CD8-positive, alpha-beta T cell (primary cell): ENCODE measurements at places on chromosomes 1 and 21. TPM values are rescaled to one million over a fixed set of nuclear protein-coding genes. Genes with fewer than 3 reads are reported as not detected.

The FAM151A gene
- total RNA-seq: not detected

The DCST1 gene
- total RNA-seq: 0.30 TPM

The PDE9A gene
- 12.2 TPM for total RNA-seq

The DIO1 gene
- total RNA-seq: not detected

The OR2M3 gene
- not detected for total RNA-seq

The PAQR6 gene
- 2.8 TPM for total RNA-seq

The RAB42 gene
- not detected for total RNA-seq

The CGN gene
- total RNA-seq: 0.49 TPM

The KIF14 gene
- 0.05 TPM for total RNA-seq

The SH2D1B gene
- not detected for total RNA-seq

The DENND2D gene
- 50.5 TPM for total RNA-seq

The GORAB gene
- total RNA-seq: 26.1 TPM

The BATF3 gene
- not detected for total RNA-seq

The HENMT1 gene
- total RNA-seq: 7.5 TPM

The MORN1 gene
- total RNA-seq: 5.0 TPM

The ILDR2 gene
- 0.54 TPM for total RNA-seq

DNA sequence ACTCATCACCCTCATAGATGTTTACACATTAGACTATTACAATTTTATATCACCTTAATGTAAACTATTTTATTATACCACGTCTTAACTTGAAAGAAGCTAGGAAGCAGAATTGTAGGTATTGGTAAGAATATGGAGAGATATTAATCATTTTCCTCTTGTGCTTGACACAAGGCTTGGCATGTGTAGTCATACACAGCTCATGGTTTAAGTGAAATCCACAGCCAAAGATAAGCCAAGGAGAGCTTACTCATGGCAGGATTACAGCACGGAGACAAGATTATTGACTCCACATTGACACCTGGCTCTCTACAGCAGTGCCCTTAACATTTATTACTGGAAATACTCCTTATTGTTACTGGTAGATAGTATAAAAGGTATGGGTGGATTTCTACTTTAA lies 68.4 kb upstream of the ADGRL4 start:
- no peak for DNase-seq

GRCh38 chr1:24620678-24621077 lies 22.4 kb upstream of the SRRM1 start:
- DNase-seq: no peak

- DNase-seq: peak; percentile 37
Observed at GRCh38 chr1:38071312-38072256, 25.0 kb upstream of the POU3F1 start.

DNA sequence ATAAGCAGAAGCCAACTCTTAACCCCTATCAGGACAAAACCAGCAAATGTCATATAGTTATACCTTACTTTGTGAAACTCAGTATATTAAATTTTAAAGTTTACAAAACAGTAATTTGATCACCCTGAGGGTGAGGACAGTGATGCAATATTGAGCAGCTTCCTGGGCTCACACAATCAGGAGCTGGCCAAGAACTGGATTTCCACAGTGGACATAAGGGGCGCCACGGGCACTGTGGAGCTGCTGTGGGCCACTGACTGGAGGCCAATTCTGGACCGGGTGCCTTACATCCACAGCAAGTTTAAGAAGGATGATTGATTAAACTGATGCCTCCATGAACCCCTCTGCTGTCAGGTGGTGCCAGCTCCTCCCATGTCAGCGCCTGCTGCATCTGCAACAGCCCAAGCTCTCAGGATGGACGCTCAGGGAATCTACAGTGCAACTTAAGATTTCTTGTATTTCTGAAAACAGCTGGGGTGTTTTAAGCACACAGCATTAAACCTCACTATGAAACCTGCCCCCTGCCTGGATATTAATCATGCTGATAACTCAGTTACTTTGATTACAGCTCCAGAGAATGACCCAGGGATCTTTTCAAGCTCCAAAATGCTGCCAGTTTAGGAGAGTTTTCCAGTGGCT lies 55.9 kb downstream of the TOR3A start:
- DNase-seq: no peak

- DNase-seq: no peak
Observed at GRCh38 chr1:36585569-36586548, 103.1 kb upstream of the CSF3R start.

GRCh38 chr1:116769561-116769977 lies 15.3 kb downstream of the CD2 start:
- DNase-seq: peak; percentile 89

DNA sequence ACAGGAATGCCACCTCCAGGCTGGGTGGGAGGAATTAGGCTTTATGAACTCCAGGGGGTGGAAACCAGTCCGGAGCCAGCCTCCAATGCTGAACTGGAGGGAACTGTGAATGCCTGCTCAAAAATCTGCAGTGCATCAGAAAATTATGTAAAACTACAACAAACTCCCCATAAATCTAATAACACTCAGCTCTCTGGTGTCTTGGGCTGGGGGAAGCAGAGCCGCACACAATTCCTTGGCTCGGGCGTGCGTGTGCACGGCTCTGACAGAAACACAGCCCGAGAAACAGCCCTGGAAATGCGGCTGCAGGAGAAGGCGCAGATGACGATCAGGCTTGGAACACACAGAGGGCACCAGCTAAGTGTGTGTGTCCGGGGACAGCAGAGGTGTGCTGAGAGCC lies 127.6 kb upstream of the VAMP3 start:
- DNase-seq: no peak

GRCh38 chr1:223845037-223845809 lies 524 bp downstream of the TP53BP2 start:
- DNase-seq: peak; percentile 32

- no peak for DNase-seq
Observed at GRCh38 chr21:45410865-45411809, 6.2 kb downstream of the COL18A1 start.

- DNase-seq: no peak
Observed at GRCh38 chr1:103353391-103353790, 172.1 kb upstream of the RNPC3 start.

DNA sequence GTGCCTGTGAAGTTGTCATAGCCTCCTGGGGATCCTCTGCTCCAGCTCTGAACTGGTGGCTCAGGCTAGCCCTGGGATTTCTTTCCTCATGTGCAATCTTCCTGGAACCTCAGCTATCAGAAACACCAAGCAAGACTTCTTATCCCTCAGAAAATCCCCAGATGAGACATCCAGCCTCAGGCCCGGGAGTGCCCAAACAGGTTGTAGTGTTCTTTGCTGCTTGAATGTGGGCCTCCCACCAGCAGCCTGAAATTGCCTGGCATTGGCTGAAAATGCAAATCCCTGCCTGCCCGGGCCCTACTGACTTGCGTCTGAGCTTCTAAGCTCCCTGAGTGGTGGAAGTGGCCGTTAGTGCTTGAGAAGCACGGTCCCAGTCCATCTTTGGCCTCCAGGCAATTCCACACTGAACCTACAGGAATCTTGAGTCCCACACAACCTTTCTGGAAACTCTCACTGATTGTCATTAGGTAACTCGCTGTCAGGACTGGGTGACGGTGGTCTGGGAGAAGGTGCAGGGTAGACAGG lies 146.8 kb downstream of the ZBTB18 start:
- DNase-seq: no peak

- DNase-seq: no peak
Observed at GRCh38 chr1:218376722-218377121, 31.6 kb downstream of the TGFB2 start.

DNA sequence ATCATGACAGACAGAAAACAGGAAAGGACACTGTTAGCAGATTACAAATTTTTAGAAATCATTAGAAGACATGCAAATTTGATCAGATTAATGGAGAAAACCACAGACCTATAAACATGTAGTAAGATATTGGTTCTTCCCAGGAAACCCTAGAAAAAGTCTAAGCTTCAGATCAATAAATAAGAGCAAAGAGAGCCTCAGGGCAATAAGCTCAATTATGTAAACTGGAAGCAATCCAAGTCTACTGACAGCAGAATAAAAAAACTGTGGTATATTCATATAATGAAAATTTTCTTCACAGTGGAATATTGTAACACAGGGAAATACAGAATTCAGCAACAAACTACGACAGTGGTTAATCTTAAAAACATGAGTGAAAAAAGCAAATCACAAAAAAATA lies 36.3 kb downstream of the NRDC start:
- DNase-seq: no peak

DNA sequence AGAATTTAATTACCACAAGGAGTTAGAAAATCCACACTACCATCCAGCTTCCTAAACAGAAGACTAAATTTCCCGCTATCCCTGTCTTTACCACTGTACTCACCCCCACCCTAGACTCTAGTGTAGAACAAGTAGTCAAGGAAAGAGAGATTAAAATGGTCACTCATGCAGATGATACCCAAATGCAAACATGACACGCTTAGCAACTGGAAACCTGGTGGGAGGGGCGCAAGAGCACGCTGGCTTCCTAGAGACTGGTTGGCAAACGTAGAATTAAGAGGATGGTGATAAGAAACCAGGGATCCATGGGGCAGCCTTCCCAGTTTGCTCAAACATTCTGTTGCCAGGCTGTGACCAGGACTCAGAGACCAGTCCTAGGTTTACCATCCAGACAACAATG lies 9.9 kb upstream of the LDLRAD1 start:
- no peak for DNase-seq

DNA sequence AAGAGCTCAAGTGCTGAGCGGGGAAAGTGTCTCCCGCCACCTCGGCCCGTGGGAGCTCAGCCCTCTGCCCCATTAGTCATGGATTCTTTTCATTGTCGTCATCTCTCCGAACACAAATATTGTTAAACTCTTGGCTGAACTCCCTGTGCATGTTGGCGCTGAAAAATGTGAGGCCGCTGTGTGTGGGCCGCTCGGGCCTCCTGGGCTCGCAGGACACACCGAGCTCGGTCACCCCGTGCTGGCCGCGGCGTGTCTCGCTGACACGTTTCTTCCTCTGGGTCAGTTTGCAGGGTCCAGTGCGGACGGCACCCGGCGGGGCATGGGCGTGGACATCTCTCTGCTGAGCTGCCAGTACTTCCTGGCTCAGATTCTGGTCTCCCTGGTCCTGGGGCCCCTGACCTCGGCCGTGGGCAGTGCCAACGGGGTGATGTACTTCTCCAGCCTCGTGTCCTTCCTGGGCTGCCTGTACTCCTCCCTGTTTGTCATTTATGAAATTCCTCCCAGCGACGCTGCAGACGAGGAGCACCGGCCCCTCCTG lies 25.6 kb downstream of the SLC45A1 start:
- DNase-seq: no peak

DNA sequence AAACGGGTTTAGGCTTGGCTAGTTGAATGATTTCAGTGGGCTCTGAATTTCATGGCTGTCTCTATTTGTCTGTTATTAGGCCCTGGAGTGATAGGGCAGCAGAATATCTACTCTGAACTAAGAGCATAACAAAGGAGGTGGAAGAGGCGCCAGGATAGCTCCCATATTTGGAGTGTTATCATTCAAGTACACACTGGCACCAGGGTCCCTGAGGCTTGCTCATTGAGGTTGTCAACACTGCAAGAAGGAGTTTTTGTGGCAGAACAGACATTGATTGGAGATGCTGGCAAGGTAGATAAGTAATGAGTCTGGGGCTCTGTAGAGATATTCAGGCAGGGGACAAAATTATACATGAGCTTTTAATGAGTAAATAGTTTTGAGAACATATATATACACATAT lies 1748.4 kb downstream of the MRPL39 start:
- DNase-seq: no peak

GRCh38 chr1:31029026-31029425 lies 36.5 kb downstream of the PUM1 start:
- no peak for DNase-seq

GRCh38 chr1:92851729-92852128 lies 19.9 kb downstream of the RPL5 start:
- DNase-seq: no peak

- no peak for DNase-seq
Observed at GRCh38 chr21:36255663-36256062, 64.3 kb upstream of the MORC3 start.

DNA sequence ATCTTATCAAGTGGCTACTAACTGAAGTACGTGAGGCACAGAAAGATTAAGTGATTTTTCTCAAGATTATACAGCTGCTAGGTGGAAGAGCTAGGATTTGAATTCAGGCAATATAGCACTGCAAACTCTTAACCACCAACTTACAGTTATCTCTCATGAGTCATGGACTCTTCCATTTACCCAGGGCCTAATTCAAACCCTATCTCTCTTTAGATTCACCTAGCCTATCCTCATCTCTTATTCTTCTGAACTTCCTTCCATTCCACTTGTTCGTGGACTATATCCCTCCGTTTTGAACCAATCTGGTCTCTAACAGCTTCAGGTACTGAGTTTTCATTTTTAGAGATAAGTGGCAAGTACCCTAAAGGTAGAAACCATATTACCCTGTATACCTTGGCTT lies 92.8 kb upstream of the DMRTA2 start:
- no peak for DNase-seq
